ENCODE measurements at places on chromosomes 13 and 19.

GRCh38 chr19:4980838-4981680, 12.1 kb downstream of the KDM4B start:
- DNase-seq: no peak

DNA sequence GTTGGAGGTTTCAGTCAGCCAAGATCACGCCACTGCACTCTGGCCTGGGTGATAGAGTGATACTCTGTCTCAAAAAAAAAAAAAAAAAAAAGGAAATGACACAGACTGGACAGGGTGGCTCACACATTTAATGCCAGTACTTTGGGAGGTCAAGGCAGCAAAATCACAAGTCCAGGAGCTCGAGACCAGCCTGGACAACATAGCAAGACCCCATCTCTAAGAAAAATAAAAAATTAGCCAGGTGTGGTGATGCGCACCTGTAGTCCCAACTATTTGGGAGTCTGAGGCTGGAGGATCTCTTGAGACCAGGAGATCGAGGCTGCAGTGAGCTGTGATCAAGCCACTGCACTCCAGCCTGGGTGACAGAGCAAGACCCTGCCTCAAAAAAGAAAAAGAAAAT, 22.6 kb upstream of the NAPA start:
- DNase-seq: no peak

GRCh38 chr13:52760077-52760476, 20.5 kb upstream of the CNMD start:
- no peak for DNase-seq

- DNase-seq: no peak
These were observed 2.0 kb downstream of the EGLN2 start for GRCh38 chr19:40800997-40801377.

DNA sequence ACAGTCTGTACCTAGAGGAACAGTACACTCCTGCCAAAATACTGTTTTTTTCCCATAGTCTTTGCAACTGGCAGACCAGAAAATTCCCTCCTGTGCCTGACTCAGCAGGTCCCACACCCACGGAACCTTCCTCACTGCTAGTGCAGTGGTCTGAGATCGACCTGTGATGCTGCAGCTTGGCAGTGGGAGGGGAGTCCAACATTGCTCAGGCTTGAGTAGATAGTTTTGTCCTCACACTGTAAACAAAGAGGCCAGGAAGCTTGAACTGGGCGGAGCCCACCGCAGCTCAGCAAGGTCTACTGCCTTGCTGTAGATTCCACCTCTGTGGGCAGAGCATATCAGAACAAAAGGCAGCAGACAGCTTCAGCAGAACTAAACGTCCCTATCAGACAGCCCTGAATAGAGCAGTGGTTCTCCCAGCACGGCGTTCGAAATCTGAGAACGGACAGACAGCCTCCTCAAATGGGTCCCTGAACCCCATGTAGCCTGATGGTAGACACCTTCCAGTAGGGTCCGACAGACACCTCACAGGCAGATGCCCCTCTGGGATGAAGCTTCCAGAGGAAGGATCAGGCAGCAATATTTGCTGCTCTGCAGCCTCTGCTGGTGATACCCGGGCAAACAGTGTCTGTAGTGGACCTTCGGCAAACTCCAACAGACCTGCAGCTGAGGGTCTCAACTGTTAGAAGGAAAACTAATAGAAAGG, 92.7 kb downstream of the SUCLA2 start:
- DNase-seq: no peak

DNA sequence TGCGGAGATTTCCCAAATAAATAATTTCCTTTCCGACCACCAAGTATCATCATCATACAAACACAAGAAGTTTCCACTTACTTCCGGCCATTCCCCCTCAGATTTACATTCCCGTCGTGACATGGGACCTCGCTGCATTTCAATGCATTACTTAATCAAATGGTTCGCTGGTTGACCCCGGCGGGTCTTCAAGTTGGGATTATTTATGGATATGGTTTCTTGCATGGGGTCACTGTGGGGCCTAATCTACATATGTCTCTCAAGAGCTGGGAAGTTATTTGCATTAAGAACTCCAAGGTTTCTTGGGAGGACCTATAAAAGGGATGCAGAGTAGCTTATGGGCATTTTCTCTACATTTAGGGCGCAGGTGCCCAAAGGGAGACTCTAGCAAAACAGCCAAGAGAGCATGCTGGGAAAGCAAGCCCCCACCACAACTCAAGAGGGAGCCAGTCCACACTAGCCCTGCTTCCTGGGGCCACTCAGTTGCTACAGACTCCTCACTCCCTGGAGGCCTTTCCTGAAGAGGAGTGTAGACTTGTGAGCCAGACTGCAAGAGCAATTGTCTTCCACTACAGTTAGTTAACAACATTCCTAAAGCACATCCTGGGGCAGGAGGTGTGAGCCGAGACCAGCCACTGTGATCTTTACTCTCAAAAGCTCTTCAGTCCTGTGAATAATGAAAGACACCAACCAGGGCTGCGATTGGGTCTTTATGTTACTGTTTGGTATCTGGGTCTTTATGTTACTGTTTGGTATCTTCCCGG, 125.3 kb downstream of the KATNAL1 start:
- DNase-seq: no peak

DNA sequence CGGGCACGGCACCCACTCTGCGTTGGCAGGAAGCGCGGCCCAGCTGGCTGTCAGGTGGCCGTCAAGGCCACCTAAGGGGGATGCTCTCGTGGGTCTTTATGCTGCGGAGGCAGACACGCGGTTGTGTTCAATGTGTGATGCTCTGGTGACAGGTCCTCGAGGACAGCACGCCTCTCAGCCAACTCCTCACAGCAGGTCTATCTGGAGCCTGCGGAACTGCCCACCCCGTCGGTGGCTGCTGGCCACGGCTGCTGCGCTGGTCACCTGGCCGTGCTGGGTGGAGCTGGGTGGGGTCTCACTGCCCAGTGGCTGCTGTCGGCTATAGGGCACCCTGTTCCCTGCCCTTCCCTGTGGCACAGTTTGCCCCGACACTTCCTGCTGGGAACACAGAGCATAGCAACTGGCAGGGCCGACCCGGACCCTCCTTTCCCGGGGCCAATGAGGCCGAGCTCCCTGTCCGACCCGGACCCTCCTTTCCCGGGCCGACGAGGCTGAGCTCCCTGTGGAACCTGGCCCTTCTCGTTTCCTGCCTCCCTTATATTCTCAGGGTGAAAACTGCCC, 14.3 kb upstream of the F7 start:
- DNase-seq: no peak

All from stimulated activated CD4-positive, alpha-beta T cell treated with anti-CD3 and anti-CD28 coated beads, Interleukin-4, amount 100 ng/mL, for 4 hours (primary cell).